ENCODE measurements at places on chromosomes 13 and 19. TPM values are rescaled to one million over a fixed set of nuclear protein-coding genes. Genes with fewer than 3 reads are reported as not detected.

- no peak for DNase-seq
These were observed 827.4 kb downstream of the GPC5 start for GRCh38 chr13:92225861-92226260.

- no peak for DNase-seq
These were observed 4.0 kb downstream of the PDS5B start for GRCh38 chr13:32590266-32590665.

- no peak for DNase-seq
These were observed 166.4 kb upstream of the SOX1 start for GRCh38 chr13:111900390-111901131.

- DNase-seq = no peak
These were observed 98.0 kb upstream of the DIAPH3 start for GRCh38 chr13:60261432-60262351.

PKN1 gene
- 122 TPM for total RNA-seq
